ENCODE measurements at places on chromosomes 5 and 9.
A peak's percentile ranks its signal among the peaks of the same experiment; 100 is the strongest.

DNA sequence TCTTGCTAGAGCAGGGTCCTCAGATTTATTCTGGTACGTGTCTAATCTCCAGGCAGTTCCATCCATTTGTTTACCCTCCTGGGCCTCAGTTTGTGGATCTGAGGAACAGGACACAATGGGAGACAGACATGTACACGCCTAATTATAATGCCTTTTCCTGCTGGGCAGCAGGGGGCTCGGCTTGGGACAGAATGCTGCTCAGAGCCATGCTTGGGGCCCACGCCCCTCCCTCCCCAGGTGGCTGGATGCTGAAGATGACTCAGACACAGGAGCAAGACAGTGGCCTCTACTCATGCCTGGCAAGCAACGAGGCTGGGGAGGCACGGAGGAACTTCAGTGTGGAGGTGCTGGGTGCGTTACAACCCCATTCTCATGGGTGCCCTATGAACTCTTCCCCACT lies 72.7 kb upstream of the ASS1 start:
- DNase-seq: no peak

DNA sequence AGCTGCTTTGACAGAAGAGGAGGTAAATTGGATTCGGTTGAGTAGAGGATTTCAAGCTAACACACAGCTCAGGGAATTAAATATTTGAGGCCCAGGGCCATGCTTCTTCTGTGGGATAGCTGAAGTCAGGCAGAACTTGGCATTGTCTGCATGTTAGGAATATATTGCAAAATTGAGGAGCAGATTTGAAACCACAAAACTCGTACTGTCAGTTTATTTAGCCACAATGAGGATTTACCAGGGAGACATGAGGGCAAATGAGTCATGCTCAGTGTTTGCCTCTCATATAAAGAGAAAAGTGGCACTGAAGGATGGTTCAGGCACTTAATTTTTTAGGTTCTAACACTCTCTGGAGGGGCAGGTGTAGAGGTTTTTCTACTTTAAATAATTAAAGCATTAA lies 83.0 kb upstream of the PRLR start:
- no peak for DNase-seq

DNA sequence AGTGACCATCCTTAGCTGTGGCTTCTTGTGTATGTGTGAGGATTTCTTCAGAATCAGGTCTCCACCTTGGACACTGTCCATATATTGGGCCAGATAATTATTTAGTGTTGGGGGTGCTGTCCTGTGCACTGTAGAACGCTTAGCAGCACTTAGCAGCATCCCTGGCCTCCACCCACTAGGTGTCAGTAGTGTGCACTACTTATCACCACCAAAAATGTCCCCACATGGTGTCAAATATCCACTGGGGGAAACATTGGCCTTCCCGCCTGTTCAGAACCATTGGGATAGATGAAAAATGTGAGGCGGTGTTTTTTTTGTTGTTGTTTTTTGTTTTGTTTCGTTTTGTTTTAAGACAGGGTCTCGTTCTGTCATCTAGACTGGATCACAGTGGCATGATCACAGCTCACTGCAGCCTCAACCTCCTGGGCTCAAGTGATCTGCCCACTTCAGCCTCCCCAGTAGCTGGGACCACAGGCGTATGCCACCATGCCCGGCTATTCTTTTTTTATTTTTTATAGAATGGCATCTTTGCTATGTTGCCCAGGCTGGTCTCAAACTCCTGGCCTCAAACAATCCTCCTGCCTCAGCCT lies 67.7 kb downstream of the TENT4A start:
- DNase-seq: no peak

- DNase-seq: no peak
Observed at GRCh38 chr9:77020413-77021290, 1.2 kb downstream of the FOXB2 start.

- no peak for DNase-seq
Observed at GRCh38 chr5:44862808-44863207, 54.1 kb downstream of the MRPS30 start.

- DNase-seq: peak; percentile 73
Observed at GRCh38 chr9:91419222-91420191, 4.1 kb downstream of the NFIL3 start.

- DNase-seq: no peak
Observed at GRCh38 chr5:37721447-37721871, 118.4 kb downstream of the GDNF start.

GRCh38 chr9:137127301-137128157 lies 11.4 kb upstream of the GRIN1 start:
- DNase-seq: no peak

DNA sequence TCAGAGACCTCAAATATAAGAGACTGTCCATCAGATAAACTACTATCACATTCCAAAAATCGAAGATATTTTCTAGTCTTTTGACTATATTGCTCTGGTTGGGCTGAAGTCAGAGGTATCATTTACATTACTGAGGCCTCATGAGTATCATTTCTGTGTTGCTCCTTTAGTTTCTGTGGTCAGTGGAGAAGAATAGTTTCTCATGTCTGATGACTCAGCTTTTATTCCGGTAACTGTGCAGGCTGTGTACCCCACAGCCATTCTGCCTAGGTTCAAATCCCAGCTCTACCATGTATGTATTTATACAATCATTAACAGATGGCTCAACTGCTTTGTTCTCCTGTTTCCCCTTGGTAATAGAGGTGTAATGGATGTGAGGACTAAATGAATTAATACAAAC lies 179.3 kb downstream of the ALDH1A1 start:
- no peak for DNase-seq

GRCh38 chr5:65034029-65034812 lies 265.5 kb downstream of the CWC27 start:
- DNase-seq: no peak

DNA sequence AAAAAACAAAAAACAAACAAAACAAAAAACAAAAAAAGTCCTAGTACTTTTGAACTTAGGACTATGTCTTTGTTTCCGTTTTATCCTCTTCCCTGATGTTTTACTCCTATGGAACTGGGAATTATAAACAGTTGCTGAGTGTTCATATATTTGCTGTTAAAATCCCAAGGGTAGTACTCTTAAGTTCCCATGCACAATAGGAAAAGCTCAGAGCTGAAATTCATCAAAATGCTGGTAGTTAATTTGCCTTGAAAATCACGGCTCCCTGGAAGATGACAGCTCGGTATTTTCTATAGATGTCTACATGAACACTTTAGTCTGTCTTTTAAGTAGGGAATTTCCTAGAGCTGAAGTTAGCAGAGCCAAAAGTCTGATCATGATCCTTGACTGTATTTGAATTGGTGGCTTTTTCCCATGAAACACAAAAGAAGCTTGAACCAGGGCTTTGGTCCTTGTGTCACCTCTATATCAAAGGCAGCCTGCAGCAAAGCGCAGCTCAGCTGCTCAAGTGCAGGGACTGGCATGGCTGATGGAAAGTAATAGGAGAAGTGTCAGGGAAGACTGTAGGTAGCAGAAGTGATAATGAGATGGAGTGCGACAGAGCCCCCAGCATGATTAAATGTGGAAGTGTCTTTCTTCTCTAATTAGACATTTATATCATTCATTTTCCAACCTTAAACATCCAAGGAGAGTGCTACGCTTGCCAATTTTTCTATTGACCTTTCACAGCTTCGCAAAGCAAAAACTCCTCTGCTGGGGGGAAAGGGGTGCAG lies 310.9 kb downstream of the TRIM36 start:
- DNase-seq: no peak

GRCh38 chr5:141403387-141403786 lies 809 bp downstream of the PCDHGA9 start:
- DNase-seq: no peak

DNA sequence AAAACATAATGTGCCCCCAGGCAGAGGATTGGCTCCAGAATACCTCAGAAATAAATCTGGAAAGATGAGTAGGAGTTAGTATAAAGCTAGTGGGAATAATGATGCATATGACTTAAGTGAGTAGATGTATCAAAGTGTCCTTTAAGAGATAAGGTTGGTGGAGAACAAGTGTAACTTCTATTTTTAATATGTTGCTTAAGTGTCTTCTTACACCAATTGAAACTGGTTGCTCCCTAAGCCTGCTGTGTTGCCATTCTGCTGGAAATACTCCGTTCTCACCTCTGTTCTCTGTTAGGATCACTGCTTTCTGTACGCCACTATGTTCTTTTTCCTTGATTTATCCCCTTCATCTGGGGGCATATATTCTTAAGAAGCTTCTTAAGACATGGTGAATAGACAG lies 286.4 kb downstream of the TMEM232 start:
- DNase-seq: no peak

- DNase-seq: no peak
Observed at GRCh38 chr5:114953565-114953964, 216.1 kb downstream of the TRIM36 start.

DNA sequence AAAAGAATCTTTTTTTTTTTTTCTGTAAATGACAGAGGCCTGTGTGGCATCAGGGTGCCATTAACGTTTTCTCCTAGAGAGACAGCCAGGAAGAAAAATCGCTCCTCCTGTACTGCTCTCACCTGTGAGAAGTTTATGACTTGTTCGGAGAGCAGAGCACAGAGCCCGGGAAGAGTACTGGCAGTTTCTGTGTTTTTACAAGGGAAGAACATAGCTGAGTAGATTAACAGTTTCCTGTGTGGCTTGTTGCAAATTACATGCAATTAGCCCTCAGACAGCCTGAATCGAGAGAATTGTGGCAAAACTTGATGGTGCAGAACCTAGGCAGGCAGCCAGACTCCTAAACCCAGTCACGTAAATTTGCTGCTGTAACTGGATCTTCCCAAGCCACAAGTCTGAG lies 32.1 kb downstream of the PRKACG start:
- DNase-seq: no peak

- DNase-seq: no peak
Observed at GRCh38 chr5:150946351-150946905, 41.6 kb upstream of the ZNF300 start.

GRCh38 chr9:83744206-83744605 lies 36.4 kb upstream of the UBQLN1 start:
- DNase-seq: no peak

- DNase-seq: no peak
Observed at GRCh38 chr5:35338157-35338453, 107.8 kb upstream of the PRLR start.

DNA sequence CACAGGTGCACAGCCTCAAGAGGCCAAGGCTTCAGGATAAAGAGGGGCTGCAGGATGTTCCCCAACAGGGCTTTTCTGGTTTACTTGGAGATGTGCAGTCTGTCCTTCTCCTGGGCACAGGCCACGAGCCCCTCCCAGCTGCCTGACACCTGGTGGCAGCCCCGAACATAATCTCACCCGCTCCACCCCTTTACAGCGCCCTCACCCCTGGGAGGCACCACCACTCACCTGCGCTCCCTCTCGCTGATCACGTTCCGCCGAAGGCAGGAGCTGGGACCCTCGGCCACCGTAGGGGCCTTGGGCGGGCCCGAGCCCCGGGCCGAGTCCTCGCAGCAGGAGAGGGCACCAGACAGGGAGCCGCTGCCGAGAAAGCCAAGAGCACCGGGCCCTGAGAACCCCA lies 514 bp downstream of the SOHLH1 start:
- no peak for DNase-seq

GRCh38 chr5:177995691-177996595 lies at the start of gene PROP1:
Gene PROP1 (minus strand): TSS chr5:177996242. CDS start chr5:177995933, 309 bp downstream.
- no peak for DNase-seq

DNA sequence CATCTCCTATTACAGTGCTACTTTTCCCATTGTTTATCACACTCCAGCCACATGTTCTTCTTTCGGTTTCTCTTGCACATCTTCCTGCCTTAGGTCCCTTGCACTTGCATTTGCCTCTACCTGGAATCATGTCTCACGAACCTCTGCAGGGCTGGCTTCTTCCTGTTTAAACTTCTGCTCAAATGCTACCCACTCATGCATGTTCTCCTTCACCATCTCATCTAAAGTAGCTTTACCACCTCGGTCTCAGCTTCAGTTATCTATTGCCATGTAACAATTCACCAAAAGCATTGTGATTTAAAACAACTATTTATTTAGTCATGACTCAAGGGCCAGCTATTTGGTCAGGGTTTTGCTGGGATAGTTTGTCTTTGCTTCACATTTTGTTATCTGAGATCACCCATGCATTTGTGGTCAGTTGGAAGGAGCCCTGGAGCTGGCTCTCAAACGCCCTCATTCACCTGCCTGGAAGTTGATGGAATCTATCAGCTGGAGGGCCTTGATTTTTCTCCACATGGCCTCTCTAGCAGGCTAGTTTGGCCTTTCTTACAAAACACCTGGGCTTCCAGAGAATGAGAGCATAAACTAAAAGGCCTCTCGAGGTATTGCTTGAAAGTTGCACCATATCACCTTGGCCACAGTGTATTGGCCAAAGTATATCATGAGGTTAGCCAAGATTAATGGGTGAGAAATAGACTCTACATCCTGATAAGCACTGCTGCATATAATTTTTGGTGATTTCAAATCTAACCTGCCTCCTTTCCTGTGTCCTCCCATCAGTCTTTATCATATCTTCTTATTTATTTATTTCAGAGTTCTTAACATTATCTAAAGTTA lies 21.4 kb downstream of the SPINK1 start:
- DNase-seq: peak; percentile 12

- no peak for DNase-seq
Observed at GRCh38 chr9:3848445-3849114, 322.8 kb upstream of the RFX3 start.

GRCh38 chr9:86443992-86444391 lies 89.8 kb upstream of the TUT7 start:
- no peak for DNase-seq

GRCh38 chr5:140044041-140044440 lies 942 bp upstream of the NRG2 start:
- DNase-seq: no peak

- no peak for DNase-seq
Observed at GRCh38 chr9:128707446-128707845, 5.1 kb downstream of the PKN3 start.

GRCh38 chr5:180162304-180162661 lies 46.7 kb downstream of the RASGEF1C start:
- DNase-seq: no peak

DNA sequence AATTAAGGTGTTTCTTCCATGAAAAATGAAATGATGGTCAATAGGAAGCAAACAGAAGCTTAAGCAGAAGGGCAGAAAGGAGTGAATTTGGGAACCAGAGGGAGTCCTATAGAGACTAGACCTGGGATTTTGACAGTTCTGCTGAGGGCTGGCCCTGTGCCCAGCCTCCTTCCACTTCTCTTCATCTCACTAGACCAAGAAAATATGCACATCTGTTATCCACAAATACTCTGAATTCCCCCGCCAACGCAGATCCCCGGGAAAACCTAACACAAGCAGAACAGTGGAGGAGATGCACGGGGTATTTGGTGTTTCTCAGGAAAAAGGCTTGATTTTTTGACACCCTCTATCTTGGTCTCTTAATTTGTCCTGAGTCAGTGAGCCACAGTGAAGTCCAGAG lies 22.7 kb downstream of the GRIA1 start:
- DNase-seq: no peak
